RPMI7951 (cell line): ENCODE measurements at places on chromosomes 2 and 18. TPM values are rescaled to one million over a fixed set of nuclear protein-coding genes. Genes with fewer than 3 reads are reported as not detected.
A peak's percentile ranks its signal among the peaks of the same experiment; 100 is the strongest.

AKAIN1 gene
- total RNA-seq: not detected in 2 replicates

PPIG gene
- 20.4 and 25.4 TPM in 2 replicates for total RNA-seq

ITGA6 gene
- 61.8 and 62.0 TPM in 2 replicates for total RNA-seq

DNA sequence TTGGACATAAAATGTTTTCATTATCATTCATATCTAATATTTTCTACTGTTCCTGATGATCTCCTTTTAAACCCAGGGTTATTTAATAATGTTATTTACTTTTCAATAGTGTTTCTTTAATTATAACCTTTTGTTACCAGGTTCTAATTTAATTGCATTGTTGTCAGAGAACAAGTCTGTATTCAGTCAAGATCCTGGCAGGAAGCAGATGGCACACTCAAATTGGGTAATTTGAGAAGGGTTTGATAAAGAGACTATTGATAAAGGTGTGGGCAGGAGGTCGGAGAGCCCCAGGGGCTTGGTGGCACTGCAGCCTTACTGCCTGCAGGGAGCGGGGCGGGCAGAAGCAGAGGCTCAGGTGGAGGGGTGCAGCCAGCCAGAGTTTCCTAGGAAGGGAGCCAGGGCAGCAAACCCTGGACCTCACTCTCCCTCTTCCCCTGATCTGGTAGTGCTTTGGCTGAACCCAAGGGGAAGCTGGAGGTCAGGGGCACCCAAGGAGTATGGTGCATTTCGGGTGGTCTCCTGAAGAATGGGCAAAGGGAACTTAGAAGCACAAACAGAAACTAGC is 2.3 kb upstream of the KIF1A start:
- no peak for DNase-seq

GRCh38 chr18:14999085-14999975 is 251.4 kb downstream of the ANKRD30B start:
- DNase-seq: no peak

- no peak for DNase-seq
These were observed 8.5 kb upstream of the STK39 start for GRCh38 chr2:168255866-168256265.

DNA sequence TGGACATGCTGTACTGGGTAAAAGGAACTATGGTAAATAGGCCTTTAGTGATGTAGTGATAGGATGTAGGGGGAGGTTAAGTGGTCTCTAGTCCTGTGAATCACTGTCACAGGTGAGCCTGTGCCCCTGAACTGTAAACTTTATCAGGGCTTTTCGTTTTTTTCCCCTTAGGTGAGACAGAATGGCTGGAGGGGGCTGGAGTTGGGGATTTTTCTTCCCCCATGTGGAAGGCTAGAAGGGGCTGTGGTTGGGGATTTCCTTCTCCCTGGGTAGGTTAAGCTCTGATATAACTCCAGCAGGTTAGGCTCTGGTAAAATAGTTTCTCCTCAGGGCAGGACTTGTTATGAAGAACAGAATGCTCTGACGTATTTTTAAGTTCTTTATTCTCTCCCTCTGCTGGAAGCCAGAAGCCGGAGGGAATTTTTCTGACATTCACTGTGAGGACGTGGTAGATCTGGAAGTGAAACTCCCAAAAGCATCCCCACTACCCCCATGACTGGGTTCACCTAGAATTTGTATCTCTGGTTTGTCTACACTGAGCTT is 28.5 kb downstream of the PIKFYVE start:
- no peak for DNase-seq

PARD6G gene
- 0.24 and 0.68 TPM in 2 replicates for total RNA-seq

GRCh38 chr2:178928077-178928476 is 120.9 kb upstream of the TTN start:
- DNase-seq: no peak

DNA sequence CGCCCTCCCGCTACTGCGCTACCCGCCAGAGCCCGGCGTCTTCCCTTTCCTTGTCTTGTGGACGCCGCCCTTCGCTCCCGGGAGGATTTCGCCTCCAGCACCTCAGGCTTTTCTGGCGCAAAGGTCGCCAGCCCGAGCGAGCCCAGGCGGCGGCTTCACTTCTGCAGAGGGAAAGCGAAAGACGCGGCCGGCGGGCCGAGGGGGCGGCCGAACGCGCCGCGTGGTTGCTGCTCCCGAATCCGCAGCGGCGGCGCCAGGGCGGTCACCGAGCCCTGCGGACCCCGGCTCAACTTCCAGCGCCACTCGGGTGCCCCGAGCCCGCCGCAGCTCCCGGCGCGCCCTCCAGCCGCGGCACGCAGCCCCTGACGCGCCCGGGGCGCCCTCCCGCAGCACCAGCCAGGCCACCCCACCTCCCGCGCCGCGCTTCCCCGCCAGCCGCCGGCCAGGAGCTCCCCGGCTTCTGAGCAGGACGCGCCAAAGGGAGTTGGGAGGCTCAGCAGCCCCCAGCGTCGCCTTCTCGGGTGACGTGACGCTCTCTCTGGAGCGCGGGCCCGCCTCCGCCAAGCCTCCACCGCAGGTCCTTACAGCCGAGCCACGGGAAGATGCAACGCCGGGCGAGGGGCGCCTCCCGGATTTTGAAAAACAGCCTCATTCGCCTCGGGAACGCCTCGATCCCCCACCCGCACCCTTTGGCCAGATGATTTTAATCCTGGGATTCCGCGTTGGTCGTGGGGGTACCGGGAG is 84.9 kb upstream of the EPB41L3 start:
- peak; percentile 9 for DNase-seq

DNA sequence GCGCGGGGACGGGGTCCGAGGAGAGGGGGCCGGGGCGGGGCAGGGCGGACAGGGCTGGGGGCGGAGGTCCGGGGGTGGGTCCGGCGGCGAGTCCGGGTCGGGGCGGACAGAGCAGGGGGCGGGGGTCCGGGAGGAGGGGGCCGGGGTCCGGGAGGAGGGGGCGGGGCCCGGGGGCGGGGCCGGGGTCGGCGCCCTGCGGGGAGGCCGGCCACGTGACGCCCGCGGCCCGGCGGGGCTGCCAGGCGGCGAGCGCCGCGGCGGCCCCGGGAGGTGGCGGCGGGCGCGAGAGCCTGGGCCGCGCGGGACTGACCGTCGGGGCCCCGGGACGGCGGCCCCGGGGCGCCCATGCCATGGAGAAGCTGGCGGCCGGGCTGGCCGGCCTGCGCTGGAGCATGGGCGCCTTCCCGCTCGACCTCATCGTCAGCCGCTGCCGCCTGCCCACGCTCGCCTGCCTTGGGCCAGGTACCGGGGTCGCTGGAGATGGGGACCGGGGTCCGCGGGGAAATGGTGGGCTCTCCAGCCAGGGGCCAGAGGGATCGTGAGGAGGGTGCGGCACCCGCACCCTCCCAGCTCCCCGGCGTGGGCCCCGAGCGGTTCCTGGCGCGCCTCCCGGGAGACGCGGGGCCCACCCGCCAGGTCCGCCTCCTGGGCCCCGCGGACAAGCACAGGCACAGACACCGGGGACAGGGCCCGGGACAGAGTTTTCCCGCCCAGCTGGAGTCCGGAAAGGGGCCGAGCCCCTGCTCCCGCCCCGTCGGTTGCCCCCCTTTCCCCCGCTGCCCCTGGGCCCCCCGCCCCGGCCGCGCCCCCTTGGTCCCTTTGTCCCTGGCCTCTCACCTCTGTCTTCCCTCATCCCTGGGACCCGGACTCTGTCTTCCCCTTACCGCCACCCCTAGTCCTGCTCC is at the start of gene GAREM2:
TSS of gene GAREM2 (plus strand) at position 218 of the 905 bp plus-strand sequence. CDS start at position 351, 133 bp downstream.
- no peak for DNase-seq

DNA sequence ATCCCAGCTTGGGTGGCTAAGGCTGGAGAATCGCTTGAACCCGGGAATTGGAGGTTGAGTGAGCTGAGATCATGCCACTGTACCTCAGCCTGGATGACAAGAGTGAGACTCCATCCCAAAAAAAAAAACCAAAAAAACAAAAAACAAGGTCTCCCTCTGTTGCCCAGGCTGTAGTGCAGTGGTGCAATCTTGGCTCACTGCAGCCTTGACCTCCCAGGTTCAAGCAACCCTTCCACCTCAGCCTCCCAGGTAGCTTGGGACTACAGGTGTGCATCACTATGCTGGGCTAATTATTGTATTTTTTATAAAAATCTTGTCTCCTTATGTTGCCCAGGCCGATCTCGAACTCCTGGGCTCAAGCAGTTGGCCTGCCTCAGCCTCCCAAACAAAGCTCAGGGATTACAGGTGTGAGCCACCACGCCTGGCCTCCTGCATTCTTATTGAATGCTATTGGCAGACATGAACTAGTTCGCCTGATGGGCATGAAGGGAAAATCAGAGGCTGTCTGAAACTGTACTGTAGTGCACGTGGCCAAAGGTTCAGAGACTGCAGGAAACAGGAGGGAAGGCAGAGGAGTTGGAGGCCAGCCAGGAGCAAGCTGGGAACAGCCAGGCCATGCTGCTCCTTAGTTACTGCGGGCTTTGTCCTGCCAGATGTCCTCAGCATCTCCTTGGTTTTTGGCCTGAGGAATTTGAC is 16.0 kb upstream of the ASXL2 start:
- DNase-seq: peak; percentile 62

- no peak for DNase-seq
These were observed 242.4 kb downstream of the ARHGAP15 start for GRCh38 chr2:143371616-143372015.

GRCh38 chr18:11909061-11909455 is 941 bp upstream of the MPPE1 start:
- DNase-seq: no peak

DNA sequence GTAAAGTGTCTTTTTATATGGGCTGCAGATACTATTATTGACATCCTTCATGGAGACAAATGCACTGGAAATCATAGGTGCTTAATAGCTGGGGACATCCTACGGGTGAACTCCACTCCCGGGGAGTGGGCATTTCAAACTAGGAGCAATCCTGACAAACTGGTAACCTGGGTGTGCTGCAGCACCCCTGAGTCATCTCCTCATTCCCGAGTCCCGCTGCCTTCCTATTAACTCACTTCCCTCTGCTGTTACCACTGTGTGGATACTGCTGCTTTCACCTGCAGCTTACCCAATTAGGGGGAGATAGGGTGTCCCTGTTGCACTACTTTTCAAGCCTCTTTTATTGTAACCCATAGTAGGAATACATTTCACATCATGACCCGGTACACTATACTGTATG is 134.2 kb downstream of the RAPGEF4 start:
- no peak for DNase-seq
